Testis (tissue), 5 donors: ENCODE measurements at places on chromosomes 13 and 19. TPM values are rescaled to one million over a fixed set of nuclear protein-coding genes. Genes with fewer than 3 reads are reported as not detected.

P2RY11 gene
- polyA plus RNA-seq: 16.3 TPM

ATCAY gene
- 0.32 TPM for polyA plus RNA-seq

YIF1B gene
- 52.1 TPM for polyA plus RNA-seq

TEX26 gene
- 40.7 TPM for polyA plus RNA-seq

DNA sequence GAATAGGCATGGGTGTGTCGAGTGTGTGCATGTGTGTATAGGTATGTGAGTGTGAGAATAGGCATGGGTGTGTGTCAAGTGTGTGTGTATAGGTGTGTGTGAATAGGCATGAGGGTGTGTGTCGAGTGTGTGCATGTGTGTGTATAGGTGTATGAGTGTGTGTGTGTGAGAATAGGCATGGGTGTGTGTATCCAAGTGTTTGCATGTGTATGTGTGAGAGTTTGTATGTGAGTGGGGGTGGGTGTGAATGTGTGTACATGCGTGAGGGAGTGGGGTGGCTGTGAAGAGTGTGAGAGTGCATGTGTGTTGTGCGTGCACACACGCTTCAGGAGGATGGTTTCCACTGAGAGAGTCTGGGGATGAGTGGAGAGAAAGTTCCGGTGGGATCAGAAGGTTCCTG is 13.5 kb downstream of the EVI5L start:
- DNase-seq: no peak

DNA sequence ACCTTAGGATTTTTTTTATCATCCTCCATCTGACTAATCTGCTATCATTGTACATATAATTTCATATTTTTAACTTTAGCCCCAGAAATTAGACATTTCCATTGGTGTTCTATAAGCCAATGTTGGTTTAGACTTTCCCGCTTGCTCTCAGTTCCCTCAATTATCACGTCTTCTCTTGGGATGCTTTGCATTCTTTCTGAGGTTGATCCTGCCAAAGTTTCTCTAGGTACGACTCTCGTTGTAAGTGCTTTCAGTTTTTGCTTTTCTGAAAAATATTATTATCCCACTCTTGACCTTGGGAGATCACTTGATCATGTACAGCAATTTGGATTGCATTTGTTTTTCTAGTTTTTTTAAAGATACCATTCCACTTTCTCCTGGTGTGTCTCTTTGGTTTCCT is 270.2 kb downstream of the IRS2 start:
- DNase-seq: no peak

- no peak for DNase-seq
Observed at GRCh38 chr19:55778331-55778730, 9.4 kb downstream of the RFPL4AL1 start.

GRCh38 chr19:39307822-39308530 is 11.8 kb downstream of the IFNL1 start:
- no peak for DNase-seq

DNA sequence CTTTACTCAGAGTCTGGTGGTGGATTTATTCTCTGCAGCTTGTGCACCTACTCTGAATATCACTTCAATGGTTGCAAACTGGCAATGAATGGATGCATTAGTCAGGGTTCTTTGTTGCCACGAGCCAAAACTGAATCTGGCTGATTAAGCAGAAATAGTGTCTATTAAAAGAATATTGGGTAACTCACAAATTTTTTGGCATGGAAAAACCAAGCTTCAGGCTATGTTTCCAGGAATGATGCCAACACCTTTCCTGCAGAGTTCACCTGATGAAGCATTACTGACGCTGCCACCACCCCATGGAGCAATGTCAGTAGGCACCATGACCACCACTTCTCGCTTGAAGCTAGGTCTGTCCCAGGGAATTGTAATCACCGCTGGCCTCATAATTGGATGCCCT is 597.8 kb upstream of the SLC10A2 start:
- no peak for DNase-seq

GRCh38 chr13:47166336-47166735 is 269.5 kb upstream of the HTR2A start:
- no peak for DNase-seq

- DNase-seq: peak; percentile 36
Observed at GRCh38 chr13:35475212-35475959, 1.1 kb downstream of the MAB21L1 start.

DNA sequence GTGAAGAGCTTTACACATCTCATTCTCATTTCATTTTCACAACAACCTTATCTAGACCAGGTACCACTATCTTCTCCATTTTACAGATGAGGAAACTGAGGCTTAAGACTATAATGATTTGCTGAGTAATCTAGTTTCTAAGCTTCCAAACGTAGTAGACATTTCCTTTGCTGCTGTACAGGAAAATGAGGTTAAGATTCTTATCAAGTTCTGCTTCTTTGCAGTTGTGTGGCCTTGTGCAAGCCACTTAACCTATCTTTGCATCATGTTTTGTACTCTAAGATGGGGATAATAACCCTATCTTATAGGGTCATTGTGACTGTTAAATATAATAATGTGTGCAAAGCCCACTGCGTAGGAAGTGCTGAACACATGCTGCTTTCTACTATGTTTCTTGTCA is 307.9 kb downstream of the HS6ST3 start:
- no peak for DNase-seq

DNA sequence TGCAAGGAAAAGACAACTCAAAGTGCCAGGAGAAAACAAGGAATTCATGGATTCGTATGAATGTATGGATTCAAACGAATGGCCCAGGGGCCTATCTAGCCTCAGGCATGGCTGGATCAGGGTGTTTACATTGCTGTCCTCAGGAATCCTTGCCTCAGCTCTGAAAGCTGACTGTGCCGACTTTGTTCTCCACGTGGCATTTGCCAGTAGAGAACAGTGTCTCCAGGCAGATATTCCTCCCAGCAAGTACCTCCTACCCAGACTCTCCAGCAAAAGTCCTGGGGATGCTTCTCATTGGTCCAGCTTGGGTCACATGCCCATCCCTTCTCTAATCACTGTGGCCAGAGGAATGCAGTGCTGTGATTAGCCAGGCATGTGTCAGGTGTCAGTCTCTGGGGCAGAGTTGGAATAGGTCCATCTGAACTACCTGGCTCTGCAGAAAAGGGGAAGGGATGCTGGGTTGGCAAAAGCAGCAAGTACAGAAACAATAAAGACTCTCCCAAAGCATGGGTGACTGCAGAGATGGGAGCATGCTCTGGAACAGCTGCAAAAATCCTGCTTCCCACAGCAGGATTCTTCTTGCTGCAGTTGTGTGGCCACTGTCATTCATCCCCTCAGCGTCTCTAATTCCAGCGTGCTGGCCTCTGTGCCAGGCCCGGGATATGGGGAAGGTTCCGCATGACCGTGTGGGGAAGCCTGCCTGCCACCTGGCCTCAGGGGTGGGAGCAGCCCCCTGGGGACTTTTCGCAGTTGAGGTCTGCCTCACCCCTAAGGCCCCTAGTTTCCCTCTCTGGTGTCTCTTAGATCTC is 30.0 kb downstream of the CCNE1 start:
- no peak for DNase-seq

DNA sequence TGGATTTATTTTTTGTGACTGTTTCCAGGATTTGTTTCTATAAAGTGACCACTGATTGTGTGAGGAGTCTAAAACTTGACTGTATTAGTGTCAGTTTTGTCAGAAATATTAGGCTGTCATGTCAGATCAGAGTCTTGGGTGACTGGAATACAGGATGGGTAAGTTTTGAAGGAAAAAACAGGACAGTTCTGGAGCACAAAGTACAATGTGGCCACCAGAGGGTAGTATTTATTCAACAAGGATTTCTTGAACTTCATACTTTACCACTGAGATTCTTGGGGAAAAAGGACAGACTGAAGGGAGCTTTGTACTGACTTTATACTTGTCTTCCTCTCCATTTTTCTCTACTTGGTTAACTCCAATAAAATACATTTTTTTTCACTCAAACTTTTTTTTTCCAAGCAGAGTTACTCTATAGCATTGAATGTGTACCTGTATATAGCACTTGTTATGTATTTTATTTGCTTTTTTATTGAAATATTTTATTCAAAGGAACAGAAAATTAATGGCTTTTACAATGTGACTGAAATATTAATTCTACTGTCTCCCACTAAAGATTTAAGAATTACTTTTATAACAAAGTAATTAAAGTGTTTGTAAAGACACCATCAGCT is 51.1 kb downstream of the LMO7 start:
- no peak for DNase-seq

GRCh38 chr13:30331331-30331771 is 24.0 kb upstream of the KATNAL1 start:
- DNase-seq: peak; percentile 40

DNA sequence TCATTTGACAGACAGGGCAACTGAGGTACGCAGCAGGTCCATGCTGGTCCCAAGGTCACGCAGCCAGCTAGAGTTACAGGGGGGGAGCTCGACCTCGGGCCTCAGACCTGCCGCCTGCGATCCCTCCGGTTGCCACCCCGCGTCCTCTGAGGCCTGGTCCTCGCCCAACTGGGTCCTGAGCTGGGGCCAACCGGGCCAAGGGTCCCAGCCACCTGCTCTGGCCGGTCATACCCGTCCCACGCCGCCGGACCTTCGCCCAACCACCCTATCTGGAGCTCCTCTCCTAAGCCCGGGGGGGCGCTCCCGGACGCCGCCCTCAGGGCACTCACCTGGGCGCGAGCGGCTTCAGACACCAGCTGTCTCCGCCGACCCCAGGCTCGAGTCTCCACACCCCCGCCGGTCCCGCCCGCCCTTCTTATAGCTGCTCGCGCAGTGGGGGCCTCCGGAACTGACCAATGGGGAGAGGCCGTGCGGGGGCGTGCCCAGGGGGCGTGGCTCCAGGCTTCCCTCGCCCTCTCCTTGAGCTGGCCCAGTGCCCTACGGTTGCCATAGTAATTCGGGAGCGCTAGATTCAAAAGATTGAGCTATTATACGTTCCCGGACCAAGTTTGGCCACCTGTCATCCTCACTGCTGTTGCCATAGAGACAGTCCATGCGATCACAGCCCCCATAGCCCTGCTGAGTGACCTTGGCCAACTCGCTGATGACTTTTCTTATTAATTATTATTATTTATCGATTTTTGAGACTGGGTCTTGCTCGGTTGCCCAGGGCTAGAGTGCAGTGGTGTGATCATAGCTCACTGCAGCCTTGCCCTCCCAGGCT is at the start of gene PLIN5:
Gene PLIN5, minus strand, starts transcription at position 389 of the 823 bp plus-strand sequence. CDS start 1,150 bp downstream, outside the sequence.
- peak; percentile 89 for DNase-seq

GRCh38 chr19:45414468-45414867 is 8.0 kb downstream of the POLR1G start:
- no peak for DNase-seq

- DNase-seq: no peak
Observed at GRCh38 chr13:52406629-52407028, 657 bp upstream of the THSD1 start.

GRCh38 chr19:49340069-49340864 is 5.1 kb downstream of the CD37 start:
- DNase-seq: peak; percentile 58
